ENCODE measurements at places on chromosomes 12 and 14.
A peak's percentile ranks its signal among the peaks of the same experiment; 100 is the strongest.

DNA sequence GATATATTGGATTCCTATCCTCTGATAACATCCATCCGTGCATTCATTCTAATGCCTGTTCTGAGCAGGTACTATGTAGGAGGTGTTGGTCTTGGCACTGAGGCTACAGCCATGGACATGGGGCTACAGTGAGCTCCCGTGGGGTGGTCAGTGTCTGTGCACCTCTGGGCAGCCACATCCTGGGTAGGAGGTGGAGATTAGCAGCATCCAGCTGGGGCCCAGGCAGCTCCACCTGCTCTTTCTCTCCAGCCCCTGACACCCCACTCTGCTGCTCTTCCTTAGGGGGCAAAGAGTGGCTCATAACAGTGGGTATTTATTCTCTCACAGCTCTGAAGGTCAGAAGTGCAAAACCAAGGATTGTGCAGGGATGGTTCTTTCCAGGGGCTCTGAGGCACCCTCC is 292.0 kb upstream of the SFSWAP start:
- DNase-seq: no peak

GRCh38 chr14:20624495-20625070 is 16.9 kb downstream of the OR6S1 start:
- no peak for DNase-seq

- DNase-seq: no peak
These were observed 60.4 kb downstream of the ANO6 start for GRCh38 chr12:45276154-45276755.

- DNase-seq: no peak
These were observed 228.8 kb upstream of the RGS6 start for GRCh38 chr14:71703477-71703876.

DNA sequence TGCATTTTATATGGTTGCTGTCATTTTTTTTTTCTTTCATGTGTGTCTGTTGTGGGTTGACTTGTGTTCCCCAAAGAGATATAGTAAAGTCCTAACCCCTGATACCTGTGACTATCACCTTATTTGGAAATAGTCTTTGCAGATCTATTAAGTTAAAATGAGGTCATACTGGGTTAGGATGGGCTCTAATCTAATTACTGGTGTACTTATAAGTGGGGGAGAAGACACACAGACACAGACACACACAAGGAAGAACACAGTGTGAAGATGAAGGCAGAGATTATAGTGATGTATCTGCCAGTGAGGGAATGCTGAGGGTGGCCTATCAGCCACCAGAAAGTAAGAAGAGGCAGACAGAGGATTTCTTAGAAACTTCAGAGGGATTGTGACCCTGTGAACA is 318.4 kb upstream of the ATP2B1 start:
- DNase-seq: no peak

GRCh38 chr14:65214741-65215140 is 112.4 kb upstream of the MAX start:
- no peak for DNase-seq

DNA sequence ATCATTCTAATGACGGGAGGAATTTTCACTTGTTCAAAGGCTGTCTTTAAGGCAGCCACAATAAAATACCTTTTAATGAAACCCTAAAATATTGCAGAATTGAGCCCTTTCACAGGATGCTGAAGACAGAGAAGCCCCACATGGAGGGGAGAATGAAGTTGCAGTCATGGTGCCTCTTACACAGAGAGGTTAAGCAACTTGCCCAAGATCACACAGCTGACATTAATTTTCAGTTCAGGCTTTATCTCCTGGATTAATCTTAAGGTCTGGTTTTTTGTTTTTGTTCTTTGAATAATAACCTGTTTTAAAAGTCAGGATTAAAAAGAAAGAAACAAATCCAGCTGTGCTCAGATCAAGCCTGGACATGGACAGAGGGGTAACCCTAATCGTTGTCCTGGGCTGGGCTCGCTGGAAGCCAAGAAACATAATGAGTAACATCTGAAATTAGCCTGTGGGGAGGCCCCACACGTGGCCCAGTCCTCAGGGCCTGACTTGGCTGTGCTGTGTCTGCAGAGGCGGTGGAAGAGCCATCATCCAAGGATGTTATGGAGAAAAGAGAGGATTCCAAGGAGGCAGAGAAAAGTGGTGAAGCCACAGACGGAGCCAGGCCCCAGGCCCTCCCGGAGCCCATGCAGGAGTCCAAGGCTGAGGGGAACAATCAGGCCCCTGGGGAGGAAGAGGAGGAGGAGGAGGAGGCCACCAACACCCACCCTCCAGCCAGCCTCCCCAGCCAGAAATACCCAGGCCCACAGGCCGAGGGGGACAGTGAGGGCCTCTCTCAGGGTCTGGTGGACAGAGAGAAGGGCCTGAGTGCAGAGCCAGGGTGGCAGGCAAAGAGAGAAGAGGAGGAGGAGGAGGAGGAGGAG is 8.0 kb downstream of the CHGA start:
- no peak for DNase-seq

DNA sequence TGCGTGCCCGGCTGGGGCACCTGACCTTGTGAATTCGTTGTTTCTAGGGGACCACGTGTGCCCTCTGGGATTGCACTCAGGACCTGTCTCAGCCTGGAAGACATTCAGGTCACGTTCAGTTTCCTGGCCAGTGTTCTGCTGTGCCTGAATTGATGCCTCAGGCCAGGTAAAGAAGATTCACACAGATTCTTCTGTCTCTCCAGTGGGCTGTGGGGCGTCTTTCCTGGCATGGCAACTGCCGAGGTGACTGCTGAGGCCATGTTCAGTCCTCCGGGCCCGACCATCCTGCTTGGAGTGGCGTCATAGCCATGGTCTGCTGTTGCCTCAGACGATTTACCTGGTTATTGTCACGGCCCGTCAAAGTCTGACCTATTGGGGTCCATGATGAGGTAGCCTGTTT is 13.5 kb downstream of the ZNF605 start:
- no peak for DNase-seq

DNA sequence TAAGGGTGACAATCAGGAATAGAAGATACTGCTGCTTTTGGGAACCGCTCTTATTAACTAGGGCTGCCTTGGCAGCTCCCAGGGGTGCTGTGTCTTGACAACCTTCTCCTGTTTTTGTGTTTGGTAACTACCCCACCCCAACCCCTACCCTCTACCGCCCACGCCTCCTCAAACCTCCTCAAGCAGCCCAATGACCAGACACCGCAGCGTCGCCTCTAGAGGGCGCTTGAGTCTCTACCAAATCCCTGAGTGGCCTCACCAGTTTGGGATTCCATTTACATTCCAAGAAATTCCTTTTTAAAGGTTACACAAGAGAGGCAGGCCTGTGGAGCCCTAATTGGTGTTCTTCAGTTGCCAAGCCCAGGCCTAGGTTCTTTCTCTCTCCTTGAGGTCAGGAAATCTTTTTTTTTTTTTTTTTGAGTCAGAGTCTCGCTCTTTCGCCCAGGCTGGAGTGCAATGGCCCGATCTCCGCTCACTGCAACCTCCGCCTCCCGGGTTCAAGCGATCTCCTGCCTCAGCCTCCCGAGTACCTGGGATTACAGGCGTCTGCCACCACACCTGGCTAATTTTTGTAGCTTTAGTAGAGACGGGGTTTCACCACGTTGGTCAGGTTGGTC is 72.4 kb upstream of the USP44 start:
- peak; percentile 3 for DNase-seq

DNA sequence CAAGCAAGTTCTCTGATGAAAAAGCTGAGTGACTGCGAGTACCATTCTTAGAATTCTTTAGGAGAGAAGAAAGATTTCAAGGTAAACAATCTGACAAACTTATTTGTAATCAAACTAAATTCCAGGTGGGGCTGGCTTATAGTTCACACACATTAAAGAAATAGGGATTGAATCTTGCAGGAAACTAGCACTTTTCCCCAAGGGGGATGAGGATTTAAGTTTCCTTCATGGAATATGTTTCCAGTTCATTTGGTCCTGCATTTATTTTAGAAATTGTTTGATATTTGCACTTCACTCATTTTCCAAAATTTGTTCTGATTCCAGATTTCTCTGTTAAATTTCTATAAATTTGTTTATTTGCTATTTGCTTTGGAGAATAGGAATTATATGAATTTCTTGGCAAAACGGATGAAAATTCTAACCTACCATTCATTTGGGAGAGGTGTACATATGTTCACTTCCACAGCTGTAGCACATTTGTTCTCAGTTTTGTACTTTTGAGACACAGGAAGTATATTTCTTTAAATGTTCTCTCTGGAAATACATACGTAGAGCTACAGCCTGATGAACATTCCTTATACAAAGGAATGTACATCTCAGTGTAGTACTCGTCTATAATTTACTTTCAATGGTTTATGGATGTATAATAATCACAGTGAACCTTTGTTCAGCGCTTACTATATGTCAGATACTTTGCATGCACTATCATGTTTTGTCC is 145.5 kb downstream of the AKAP6 start:
- DNase-seq: no peak

- no peak for DNase-seq
These were observed 60.9 kb upstream of the GPATCH2L start for GRCh38 chr14:76090616-76091391.

DNA sequence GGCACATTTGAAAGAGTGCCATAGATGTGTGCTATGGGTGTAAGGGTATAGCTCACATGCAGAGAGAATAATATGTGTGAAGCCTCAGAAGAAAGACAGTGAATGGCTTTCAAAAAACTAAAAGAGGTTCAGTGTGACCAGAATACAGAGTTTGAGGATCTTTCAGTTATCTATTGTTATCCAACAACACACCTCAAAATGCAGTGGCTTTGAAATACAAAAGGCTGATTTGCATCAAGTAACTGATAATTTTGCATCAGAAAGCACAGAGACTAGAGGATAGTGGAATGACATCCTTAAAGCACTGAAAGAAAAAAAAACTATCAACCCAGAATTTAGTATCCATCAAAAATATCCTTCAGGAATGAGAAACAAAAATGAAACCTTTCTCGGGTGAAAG is 131.6 kb upstream of the IGF1 start:
- DNase-seq: no peak

Measured in C1 segment of cervical spinal cord (tissue), 14 donors.